Fibroblast of skin of abdomen (primary cell): ENCODE measurements at places on chromosomes 2 and 18.

- no peak for DNase-seq
These were observed 1506.6 kb downstream of the LRP1B start for GRCh38 chr2:140624200-140624599.

DNA sequence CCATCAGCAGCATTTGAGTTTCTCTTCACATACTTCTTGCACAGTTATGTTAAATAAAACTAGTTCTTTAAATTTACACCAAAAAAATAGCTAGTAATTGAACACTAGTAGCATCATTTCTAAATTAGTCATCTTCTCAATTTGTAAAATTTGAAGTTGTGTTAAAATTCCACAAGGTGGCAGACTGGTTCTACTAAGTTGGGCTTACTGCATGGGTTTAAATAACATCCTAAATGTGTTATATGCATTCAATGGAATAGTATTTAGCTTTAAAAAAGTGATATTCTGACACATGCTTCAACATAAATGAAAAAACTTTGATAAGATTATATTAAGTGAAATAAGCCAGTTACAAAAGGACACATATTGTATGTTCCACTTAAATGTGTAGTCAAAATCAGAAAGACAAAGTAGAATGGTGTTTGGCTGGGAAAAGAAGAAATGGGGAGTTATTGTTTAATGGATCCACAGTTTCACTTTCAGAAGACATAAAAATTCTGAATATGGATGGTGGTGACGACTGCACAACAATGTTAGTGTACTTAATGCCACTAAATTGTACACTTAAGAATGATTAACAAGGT is 28.7 kb upstream of the RPRD1A start:
- DNase-seq, result peak; percentile 68

DNA sequence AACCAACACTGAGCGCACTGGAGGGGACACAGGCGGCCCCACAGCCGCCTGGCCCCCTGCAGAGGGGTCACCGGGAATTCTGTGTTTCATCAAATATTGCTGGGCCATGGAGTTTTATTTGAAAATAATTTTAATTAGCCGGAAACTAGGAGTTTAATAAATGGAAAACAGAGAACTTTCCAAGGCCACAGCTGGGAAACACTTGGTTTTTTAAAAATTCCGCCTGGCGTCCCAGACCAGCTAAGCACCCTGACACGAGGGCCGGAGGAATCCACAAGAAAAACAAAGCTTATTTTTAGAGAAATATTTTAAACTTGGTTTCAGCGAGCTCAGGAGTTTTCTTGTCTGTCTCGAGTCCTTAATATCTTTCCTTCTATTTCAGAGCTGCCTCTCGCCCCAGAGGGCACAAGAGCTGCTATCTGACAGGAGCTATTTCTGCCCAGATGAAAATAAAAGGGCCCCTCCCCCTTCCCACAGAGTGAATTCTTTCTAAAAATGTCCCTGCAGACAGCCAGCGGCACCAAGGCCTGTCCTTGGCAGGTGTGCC is 8.2 kb downstream of the ZFP36L2 start:
- peak; percentile 39 for DNase-seq

DNA sequence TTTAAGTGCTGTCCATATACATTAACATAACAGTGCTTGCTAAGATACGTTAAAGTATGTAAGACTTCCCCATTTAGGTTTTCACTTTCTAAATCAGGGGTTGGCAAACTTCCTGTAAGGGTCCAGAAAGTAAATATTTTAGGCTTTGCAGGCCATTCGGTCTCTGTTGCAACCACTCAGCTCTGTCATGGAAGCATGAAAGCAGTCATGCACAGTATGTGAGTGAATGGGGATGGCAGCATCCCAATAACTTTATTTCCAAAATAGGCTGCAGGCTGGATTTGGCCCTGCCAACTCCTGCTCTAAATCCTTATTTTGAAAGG is 128.7 kb downstream of the PLA2R1 start:
- peak; percentile 26 for DNase-seq

DNA sequence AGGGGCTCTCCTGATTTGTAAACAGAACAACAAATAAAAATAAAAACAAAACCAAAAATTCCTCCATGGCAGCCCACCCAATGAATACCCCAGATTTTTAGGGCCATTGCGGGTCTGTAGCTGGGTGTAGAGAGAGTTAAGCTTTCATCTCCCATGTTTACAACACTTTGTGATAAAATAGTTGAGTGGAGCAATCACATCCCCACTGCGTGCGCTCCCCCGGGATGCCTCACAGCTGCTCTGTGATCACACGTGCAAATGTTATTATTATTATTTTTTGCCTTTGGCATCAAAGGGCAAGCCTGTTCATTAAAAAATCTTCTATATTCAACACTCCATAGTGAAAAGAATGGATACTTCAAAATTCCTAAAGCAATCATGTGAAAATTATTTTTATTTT is 118.0 kb downstream of the MBP start:
- DNase-seq, result no peak

DNA sequence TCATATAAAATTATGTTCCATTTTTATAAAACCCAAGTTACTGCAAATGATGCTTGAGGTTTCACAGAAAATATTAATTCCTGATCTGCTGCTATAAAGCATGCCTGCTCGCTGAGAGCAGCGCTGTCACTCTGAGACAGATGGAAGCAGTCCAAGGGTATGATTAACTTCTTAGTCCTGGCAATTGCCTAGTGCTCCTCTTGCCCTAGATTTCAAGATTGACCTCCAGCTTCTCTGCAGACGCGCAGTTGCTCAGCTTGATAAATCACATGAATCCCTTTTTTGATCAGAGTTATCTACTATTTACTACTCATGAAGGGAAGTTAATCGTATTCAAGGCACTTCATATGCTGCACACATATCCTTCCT is 154.6 kb upstream of the REV1 start:
- peak; percentile 87 for DNase-seq

DNA sequence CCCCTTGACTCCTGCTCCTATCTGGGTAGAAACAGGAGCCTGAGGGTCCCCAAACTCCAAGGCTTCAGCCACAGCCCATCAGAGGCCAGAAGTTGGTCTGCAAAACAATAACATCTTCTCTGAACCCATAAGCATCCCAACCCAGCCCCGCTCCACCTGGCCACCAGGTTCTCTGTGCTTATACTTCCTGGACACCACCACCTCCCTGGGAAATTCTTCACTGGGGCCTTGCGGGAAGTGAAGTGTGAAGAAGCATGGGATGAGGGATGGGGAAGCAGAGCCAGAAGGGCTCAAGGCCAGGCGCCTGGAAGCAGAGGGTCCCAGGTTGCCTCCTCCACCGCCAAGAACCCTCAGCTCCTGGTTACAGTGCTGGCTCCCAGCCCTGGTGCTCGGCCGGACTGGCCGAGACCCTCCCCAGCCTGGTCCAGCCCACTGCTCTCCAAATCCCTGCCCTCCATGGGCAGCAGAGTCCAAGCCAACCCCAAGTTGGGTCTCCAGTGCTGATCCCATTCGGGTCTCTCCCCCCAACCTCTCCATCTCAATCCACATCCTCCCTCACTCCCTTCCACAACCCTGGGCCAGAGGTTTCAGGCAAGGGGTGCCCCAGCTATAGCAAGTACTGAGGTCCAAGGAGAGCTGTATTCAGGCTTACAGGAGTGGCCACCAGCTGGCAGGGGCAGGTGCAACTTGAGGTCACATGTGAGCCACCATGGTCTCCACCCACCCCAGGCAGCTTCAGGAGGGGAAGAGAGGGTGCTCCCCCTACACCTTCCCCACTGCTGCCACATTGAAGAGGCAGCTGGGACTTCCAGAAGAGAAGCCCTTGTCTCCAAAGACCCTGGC is 60.7 kb downstream of the TNS1 start:
- no peak for DNase-seq

GRCh38 chr18:24130494-24130893 is 8.4 kb upstream of the CABYR start:
- DNase-seq, result no peak

- no peak for DNase-seq
These were observed 153.9 kb downstream of the RNF144A start for GRCh38 chr2:7071154-7071553.

DNA sequence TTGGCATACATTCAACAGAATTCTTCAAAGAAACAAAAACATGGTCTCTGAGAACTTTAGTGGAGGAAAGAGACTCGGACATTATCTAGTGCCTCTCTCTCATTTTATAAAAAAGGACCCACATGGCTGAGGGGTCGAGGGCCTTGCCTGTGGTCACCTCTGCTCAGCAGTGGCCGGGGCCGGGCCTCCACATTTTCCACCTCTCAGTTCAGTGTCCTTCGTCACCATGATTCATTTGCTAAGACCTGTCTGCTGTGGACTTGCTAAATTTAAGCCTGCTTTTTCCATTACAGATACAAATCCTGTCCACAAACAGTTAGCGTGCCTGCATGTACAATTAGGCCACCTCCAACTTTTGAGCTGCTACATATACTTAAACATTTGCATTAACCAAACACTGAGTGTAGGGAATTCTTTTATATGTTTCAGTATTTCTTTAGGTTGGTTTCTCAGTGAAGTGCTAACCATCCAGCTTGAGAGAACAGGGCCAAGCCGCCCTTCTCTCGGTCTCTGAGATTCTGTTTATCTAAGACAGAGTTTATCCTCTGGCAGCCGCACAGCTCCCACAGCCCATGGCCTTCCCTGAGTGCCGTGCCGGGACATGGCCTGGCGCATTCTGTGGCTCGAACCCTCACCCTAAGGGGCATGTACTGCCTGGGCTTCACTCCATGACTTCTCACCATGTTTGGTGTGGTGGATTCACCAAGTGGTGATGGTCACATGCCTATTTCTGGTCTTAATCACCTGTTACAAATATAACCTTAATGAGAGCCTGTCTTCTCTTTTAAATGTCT is 46.2 kb downstream of the COA5 start:
- no peak for DNase-seq

GRCh38 chr2:169073963-169074751 is 4.8 kb downstream of the DHRS9 start:
- no peak for DNase-seq

GRCh38 chr18:25678221-25678620 is 326.3 kb upstream of the ZNF521 start:
- no peak for DNase-seq

DNA sequence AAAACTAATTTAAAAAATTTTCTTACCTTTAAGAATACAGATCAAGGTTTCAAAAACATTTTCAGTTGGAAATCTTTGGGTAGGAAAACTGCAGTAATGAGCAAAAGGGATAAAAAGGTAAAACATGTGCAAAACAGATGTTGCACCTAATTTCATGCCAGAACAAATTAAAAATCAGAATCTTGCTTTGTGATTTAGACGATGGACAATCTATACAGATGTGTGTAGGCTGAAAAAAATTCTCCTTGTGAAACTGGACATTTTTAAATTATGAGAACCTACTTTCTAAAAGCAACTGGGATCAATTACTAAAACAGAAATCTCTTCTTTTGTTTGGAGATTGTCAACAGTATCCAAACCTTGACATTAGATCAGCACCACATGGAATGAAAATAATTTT is 183.2 kb upstream of the ITGA4 start:
- DNase-seq, result peak; percentile 35

GRCh38 chr2:229922449-229923386 is at the start of gene FBXO36:
TSS of gene FBXO36 (plus strand) at chr2:229922503. CDS start at chr2:229922514, 11 bp downstream.
- DNase-seq, result peak; percentile 44

- DNase-seq, result no peak
These were observed 33.2 kb downstream of the PTPN4 start for GRCh38 chr2:119792907-119793312.

DNA sequence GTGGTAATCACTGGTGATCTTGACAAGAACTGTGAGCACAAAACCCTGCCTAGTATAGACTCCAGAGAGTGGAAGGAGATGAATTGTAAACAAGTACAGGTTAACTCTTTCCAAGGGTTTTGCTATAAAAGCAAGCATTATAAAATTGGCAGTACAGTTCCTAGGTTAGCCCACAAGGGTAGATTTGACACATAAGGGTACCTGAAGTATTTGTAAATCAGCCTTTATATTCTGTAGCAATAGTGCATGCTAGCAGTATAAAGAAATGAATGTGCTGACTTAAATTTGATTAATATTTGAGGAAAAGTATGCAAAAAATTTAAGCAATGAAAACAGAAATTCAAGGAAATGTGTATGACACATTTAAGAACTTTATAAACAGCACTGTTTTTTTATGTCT is 42.4 kb downstream of the SP3 start:
- peak; percentile 33 for DNase-seq

DNA sequence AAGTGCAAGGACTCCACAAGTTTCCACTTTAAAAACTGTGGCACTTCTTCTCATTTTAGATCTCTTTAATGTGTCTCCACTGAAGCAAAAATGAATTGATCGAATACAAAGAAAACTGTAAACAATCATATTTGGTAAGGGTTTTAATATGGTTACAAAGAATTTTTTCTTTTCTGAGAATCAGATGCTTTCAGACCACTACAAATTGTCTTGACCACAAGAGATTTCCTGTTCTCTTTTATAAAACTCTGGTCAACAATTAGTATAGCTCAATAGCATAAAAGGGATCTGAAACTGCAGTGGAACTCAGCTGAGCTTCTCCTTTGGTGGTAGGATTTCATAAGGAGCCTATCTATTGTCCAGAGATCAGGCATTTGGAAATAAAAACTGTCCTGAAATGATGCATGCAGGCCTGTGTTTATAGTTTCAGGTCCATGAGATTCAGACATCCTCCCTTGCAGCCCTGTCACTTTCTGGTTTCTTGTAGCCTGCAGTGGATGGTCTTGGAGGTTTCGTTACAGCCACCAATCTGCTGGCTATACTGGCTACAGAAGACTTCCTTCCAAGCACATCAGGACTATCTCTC is 120.0 kb downstream of the DOCK10 start:
- peak; percentile 23 for DNase-seq

GRCh38 chr2:60961457-60961856 is 56.1 kb upstream of the PEX13 start:
- DNase-seq, result peak; percentile 67

GRCh38 chr18:10797896-10798295 is 272.1 kb downstream of the NAPG start:
- DNase-seq, result no peak

DNA sequence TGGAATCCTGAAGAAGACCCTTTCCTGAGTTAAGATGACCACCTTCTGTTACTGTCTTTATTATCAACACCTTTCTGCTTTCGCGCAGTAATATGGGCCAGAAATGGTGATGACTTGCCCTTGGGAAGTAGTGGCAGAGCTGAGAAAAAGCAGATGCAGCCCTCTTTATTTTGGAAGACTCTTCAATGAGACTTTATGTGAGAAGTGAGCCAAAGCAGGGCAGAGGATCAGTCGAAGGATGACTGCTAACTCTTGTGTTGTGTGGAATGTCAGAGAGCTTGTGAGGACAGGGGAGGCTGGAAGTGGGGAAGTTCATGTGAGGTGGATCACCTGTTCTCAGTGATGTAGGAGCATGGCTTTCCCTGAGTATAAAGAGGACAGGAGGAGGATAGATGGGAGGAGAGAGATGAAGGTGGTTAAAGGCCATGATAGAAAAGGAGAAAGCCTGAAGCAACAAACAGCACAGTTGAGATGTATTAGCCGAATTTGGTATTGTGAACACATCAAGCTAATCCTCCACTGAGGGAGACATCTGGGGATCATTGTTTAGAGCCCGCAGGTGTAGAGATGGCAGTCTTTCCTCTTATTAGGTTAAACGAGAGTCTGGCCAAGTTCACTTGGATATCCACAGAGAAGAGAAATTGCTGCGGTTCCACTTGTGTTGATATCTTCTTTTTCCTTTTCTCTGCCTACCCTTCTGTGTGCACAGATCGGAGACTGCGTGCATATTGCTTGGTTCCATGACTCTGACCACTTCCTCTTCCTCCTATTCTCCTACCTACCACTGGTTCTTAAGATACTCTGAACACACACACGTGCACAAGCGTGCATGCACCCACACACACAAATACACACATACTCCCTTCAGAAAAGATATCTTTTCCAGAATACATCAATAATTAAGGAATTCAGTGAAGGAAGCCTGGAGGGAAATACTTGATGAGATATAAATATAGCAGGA is 67.4 kb downstream of the SLC9A2 start:
- no peak for DNase-seq

- DNase-seq, result no peak
These were observed 4.0 kb downstream of the RNMT start for GRCh38 chr18:13730481-13730880.
